Dermis blood vessel endothelial cell (primary cell): ENCODE measurements at places on chromosomes 7 and 10. TPM values are rescaled to one million over a fixed set of nuclear protein-coding genes. Genes with fewer than 3 reads are reported as not detected.

The DNAH11 gene
- 0.34 and 0.65 TPM in 2 replicates for total RNA-seq

The SERPINE1 gene
- total RNA-seq = 289 and 399 TPM in 2 replicates

- DNase-seq = no peak
Measured at GRCh38 chr7:101820703-101821102, 3.3 kb downstream of the CUX1 start.

DNA sequence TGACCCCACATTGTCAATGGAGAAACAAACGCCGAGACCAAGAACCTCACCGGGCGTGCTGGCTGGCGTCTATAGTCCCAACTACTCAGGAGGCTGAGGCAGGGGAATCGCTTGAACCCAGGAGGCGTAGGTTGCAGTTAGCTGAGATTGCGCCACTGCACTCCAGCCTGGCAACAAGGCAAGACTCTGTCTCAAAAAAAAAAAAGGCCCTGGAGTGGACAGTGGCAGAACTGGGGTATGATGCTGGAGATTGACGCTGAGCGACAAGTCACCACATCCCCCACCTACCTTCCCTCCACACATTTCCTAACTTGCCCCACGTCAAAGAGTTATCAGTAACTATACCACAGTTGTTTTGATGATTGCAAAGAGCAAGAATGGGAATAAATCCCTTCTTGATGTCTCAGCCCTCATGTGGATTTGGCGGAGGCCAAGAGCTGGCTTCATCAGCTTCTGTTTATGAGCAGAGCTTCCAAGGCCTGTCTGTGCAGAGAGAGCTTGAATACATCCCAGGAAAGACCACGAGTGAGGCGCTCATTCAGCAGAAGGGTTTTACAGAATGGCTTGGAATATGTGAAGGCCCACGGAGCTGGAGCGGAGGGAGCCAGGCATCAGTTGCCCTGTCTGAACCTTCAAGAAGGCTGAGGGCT, 28.0 kb upstream of the TNS3 start:
- DNase-seq = no peak

DNA sequence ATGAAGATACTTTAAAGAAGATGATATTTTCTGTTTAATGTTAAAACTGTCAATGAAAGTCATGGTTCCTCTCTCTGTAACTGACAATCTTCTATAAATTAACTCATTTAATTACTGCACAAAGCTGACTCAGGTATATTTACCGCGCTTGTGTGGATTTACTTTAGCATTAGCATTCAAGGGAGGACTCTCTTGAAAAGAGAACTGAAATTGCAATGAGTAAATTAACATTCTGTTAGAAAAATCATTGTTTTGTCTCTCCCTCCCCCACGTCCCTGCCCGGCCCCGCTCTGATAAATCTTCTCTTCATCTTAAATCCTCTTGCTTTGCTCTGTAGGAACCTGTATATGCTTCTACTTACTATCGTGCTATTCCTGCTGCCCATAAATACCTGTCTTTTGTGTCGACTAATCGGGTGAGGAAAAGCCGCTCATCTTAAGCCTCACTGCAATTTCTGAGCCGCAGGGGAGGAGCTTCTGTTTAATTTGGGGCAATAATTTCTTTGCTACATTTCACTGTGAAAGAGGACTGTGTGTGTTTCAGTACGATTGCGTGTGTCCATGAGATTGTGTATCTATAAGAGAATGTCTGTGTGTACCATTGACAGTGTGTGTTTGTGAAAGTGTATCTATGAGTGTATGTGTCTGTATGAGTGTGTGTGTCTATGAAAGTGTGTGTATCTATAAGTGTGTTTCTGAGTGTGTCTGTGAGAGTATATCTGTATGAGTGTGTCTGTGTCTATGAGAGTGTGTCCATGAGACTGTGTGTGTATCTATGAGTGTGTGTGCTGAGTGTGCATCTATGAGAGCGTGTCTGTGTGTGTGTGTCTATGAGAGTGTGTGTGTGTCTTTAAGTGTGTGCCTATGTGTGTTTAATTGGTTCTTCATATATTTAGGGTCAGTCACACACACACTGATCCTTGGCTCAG, 46.5 kb upstream of the LYZL2 start:
- no peak for DNase-seq

- DNase-seq = peak; percentile 94
Measured at GRCh38 chr7:8295638-8296361, 33.8 kb upstream of the ICA1 start.

DNA sequence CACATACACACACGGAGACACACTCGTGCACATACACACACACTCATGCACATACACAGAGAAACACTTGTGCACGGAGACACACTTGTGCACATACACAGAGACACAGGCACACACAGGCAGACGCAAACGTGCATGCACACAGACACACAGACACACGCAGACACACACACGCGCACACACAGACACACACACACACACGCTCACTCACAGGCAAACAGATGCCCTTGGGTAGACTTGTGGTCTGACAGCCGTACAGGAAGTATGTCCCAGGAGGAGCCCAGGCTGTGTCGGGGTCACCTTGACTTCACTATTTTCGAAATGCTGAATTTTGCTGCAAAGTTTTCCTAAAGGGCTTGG, 538.0 kb downstream of the DNAJB6 start:
- no peak for DNase-seq

DNA sequence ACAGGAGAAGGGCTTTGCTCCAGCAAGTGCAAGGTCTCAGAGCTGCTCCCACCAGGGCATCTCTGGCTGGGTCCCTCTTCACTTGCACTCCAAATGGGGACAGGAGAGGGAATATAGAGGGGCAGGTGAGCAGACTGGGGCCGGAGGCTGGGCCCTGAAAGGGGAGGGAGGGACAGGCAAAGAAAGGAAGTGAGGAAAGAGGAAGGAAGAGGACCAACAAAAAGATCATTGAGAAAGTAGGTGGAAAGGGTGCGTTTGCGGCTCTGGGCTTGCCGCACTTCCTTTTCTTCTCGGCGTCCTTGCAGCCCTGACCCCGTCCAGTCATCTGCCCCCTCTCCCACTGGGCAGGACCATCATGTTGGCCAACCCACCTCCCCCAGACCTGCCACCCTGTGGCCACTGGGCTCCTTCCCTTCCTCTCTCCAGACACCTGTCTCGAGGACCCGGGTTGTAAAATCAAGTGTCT, 14.0 kb downstream of the ITPRIP start:
- no peak for DNase-seq

- DNase-seq = peak; percentile 38
Measured at GRCh38 chr7:149196705-149197171, 1.4 kb downstream of the ZNF282 start.

- DNase-seq = no peak
Measured at GRCh38 chr7:39017369-39017915, 39.7 kb downstream of the POU6F2 start.

DNA sequence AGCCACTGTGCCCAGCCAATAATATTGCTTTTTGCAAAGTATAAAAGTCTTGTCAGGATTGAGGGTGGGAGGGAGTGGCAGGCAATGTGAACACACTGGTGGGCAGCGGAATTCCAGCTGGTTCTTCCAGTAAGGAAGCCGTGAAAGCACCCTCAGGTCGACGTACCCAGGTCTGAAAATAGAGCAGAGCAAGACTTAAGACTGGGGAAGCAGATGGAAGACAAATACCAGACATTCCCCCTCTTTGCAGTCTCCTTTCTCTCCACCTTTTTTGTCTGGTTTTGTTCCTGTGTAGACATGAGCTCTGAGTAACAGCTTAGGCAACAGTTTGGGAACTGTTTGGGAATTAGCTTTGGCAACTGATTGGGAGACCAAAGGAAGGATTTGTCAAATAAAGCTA, 17.6 kb upstream of the CSTF2T start:
- no peak for DNase-seq

GRCh38 chr7:158315326-158315725, 272.3 kb downstream of the PTPRN2 start:
- no peak for DNase-seq

- DNase-seq = peak; percentile 33
Measured at GRCh38 chr7:149171892-149172533, 23.3 kb upstream of the ZNF282 start.

- DNase-seq = no peak
Measured at GRCh38 chr7:124940306-124940705, 10.7 kb upstream of the POT1 start.

DNA sequence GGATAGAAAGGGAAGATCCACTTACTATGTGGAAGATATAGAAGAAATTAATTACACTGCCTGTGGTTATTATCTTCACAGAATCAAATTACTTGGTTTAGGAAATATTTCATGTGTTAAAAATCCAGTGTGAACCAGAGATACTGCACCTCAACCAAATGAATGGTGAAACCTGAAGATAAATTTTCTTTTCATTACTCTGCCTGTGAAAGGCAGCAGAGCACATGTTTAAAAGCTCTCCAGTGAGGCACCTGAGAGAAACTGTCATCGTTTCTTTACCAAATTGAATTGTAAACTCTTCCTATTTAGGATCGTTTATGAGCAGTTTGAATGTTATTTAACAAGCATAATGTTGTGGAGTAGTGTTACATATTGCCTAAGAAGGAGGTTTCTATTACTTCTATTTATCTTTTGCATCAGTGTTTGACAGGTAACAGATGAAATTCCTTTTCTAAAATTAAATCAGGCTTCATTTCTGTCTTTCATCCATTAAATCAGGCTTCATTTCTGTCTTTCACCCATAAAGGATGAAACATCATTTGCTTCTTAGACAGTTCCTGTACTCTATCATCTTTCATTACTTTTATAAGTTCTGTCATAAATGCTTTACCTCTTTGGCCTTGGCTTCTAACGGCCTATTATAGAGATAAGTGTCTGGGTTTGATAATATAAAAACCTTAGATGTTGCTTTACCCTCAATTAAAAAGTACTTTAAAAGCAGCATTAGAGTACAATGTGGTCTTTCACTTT, 266.6 kb downstream of the NXPH1 start:
- DNase-seq = no peak

GRCh38 chr10:19491166-19491565, 325.1 kb upstream of the PLXDC2 start:
- no peak for DNase-seq

DNA sequence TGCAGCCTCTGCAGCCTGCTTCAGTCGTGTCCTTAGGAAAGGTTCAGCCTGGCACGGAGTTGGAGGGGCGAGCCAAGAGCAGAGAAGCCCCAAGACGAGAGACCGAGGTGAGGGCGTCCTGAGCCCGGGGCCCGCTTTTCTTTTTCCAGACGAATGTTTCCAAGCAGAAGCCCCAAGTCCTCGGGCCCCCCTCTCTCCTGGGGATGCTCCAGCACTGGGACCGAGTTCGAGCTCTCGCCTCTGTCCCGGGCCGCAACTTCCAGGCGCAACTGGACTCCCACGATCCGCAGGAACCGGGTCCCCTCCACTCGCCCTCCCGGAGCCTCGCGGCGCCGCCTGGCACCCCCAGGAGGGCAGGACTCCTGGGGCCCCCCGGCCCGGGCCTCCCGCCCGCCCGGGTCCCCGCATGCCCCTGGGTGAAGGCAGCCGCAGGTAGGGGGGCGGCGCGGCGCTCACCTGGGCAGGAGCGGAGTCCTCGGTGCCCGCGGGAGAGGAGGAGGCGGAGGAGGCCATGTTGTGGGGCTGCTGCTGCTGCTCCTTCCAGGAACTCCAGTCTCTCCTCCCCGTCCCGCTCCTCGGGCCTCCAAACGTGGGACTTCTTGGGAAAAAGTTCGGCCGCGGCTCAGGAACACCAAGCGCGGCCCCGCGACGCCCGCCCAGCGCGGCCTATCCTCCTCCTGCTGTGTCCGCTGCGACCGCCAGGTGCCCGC, 45.3 kb upstream of the CDK1 start:
- DNase-seq = peak; percentile 14

DNA sequence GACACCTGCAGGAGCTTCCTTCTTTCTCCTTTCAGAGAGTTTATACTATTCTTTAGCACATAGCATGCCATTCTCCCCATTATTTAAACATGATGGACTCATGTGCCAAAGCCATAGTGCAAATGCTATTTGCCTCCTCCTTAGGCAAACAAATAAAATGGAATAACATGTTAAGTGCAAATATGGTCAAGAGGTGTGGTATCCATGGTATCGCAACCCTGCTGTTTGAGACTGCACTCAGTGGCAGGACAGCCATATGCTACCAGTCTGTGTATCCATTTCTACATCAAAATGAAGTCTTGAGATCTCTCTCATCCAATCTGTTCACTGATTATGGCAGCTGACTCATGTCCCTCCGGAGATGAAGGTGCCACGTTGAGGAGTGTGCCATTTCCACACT, 22.8 kb downstream of the HEPACAM2 start:
- DNase-seq = no peak
